ENCODE measurements at places on chromosomes 7 and 10. TPM values are rescaled to one million over a fixed set of nuclear protein-coding genes. Genes with fewer than 3 reads are reported as not detected.

DNA sequence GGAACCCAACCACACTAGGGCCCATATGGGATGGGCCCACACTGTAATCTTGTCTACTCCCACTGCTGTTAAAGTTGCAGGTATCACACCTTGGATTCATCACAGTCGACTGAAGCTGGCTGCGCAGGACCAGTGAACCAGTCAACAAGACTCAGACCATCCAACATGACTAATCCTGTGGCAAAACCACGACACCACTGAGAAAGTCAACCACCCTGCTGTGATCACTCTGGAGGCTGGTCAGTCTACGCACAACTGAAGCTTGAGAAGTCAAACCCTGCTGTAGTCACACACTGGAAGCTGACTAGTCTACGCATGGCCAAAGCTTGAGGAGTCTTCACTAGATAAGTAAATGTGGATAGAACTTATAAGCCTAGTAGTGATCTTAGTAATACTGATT lies 9.6 kb upstream of the CYREN start:
- DNase-seq = no peak

Gene PLPP4
- 0.13 TPM for polyA plus RNA-seq

DNA sequence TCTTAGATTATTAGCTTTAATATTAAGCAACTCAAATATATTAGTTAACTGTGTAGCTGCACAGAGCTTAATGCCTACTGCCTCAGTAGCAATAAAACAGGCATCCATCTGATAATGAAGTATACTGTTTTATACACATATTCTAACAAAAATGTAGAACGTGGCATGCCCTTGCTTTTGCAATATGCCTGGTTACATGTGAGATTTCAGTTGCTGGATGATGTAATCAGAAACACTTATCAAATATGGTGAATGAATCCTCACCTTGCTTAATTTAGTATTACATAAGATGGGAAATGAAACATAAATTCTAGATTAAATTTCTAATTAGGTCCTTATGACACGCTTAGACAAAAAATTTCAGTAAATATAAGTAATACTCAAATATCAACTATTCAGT lies 8.0 kb downstream of the DNAJC1 start:
- no peak for DNase-seq

- DNase-seq = no peak
Observed at GRCh38 chr10:59829601-59830000, 76.3 kb upstream of the MRLN start.

Gene TIAL1
- 138 TPM for polyA plus RNA-seq

Gene ZNF282
- 20.7 TPM for polyA plus RNA-seq

Gene SORBS1
- 34.8 TPM for polyA plus RNA-seq

Gene PSMG3
- polyA plus RNA-seq = 24.9 TPM

DNA sequence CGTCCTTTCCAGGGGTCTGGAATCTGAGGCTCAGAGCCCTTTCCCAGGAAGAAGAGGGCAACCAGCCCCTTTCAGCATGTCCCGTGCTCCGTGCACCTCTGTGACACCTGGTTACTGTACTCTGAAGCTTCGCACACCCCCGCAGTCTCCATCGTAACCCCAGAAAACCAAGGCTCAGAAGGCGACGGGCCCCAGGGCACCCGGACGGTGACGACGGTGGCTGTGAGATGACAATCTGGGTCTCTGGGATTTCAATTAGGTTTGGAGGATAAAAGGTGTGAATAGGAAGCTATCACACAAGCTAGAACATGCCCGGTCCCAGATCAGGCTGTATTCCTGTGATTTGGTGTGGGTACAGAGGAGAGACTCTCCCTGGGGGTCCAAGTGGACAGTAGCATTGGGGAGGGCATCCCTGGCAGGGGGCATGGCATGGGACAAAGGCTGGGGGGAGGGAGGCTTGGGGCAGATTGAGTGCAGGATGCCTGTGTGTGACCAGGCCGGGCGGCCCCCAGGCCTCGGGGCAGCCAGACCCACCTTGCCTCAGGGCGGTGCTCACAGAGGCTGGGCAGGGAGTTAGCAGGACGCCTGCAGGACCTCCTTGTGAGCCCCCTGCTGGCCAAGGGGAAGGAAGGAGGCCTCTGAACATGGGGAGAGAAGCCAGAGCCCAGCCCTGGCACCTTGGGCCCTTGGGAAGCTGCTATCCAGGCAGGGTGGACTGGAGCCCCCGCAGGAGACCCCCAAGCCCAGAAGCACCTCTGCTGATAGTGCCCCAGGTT lies 23.4 kb upstream of the PSMG3 start:
- no peak for DNase-seq

DNA sequence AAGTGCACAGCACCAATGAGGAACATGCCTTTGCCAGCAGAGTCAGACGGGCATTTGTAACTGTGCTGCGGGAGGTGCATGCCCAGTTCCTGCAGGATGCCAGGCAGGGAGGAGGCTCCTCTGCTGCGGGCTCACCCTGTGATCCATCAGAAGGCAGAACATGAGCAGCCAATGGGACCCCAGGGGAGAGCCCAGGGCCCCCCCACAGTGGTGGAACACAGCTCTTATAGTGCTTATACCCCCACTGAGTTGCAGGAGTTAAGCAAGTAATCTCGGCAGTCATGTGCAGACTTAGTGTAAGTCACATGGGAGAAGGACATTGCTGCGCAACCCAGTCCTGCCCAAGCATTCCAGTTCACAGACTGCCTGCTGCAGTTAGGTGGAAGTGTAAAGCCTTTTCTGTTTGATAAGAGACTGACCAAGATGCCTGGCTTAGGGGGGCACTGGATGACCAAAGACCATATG lies 120.3 kb upstream of the TMEM106B start:
- DNase-seq = no peak

DNA sequence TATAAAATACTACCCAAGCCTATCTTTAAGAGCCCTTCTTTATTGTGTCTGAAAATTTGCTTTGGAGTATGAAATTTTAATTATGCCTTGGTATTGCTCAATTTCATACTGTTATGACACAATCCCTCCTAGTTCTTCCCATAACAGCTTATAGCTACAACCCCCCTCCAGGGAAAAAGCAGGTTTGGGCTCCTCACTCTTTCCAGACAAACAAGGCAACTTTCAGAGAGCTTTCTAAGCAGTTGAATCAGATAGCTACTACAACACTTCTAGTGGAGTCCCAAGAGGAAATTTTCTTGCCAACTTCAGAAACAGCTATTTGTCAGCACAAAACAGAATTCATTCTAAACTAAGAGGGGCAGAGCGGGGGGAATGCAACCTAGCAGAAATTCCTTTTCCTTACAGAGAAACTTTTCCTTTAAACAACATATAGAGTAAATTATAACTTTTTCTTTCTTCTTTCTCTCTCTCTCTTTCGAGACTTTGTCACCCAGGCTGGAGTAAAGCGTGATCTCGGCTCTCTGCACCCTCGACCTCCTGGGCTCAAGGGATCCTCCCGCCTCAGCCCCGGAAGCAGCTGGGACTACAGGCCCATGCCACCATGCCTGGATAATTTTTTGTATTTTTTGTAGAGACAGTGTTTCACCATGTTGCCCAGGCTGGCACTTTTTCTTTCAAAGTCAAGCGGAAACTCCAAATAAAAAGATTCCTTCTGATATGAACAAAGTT lies 26.0 kb upstream of the JMJD1C start:
- DNase-seq = peak; percentile 77

DNA sequence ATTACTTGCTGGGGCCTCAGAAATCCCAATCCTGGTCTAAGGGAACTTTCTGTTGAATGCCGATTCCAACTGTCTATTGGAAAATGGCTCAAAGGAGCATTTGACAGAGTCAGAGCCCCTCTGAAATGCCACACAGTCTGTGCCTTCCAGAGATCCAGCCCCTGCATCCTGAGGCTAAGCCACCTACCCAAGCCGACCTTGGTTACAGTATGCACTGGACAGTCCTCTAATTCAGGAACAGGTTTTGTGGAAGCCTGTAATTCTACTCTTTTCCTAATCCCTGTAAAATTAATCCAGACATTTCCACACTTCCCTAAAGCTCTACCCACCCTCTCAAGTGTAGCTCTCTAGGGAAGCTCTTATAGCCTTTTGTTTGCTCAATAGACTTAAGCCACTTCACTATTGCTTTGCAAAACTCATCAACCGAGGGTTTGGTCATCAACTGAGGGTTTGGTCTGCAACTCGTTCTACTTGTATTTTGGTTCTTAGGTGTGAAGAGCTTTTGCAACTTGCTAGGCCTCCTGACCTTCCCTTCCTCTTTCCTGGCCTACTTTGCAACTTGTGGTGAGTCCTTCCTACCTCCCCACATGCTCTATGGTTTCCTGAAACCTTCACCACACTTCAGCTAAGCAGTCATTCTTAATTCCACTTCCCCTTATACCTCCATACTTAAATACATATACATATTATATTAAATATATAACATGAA lies 364.8 kb downstream of the SFMBT2 start:
- DNase-seq = no peak

Gene ZNF467
- polyA plus RNA-seq = 38.1 TPM

Gene HMX3
- not detected for polyA plus RNA-seq

Gene INSYN2A
- 1.5 TPM for polyA plus RNA-seq

GRCh38 chr7:150361402-150361801 lies 7.2 kb upstream of the REPIN1 start:
- DNase-seq = no peak

DNA sequence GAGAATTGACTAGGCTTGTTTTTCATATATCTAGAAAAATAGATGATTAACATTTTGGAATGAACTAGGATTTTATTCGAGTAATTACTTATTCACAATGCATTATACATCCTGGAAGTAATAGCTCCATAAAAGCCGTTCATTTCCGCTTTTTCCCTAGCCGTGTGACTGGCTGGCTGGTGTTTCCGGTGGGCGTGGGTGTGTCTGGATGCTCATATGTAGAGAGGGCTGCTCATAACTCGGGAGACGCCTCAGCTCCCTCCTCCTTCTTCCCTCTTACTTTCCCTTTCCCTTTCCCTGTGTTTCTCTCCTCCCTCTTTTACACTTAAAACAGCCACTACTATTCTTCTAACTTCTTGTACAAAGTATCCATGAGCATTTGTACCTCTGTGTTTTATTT lies 187.7 kb upstream of the VSTM2A start:
- no peak for DNase-seq

- no peak for DNase-seq
Observed at GRCh38 chr10:35887685-35888084, 245.6 kb upstream of the FZD8 start.
